HFFc6 (cell line): ENCODE measurements at places on chromosomes 16 and 17. TPM values are rescaled to one million over a fixed set of nuclear protein-coding genes. Genes with fewer than 3 reads are reported as not detected.

Gene SRCIN1
- 0.18 TPM in 1 of 3 replicates, not detected in the others for total RNA-seq

GRCh38 chr17:63434951-63435571 lies 11.0 kb downstream of the CYB561 start:
- H3K36me3 ChIP-seq: peaks cover 24% of the 10 kb centered on the region
- peaks cover 54% of the 10 kb centered on the region for H3K4me1 ChIP-seq
- H3K4me3 ChIP-seq: peak overlapping the region; percentile 76; the same call in 1 of the 2 replicates
- peaks cover 25% of the 10 kb centered on the region for H3K27me3 ChIP-seq
- peak overlapping the region; percentile 97; the same call in 1 of the 2 replicates for H3K27ac ChIP-seq

Gene TEX19
- total RNA-seq: 0.10 TPM in 1 of 3 replicates, not detected in the others

Gene CLDN6
- total RNA-seq: not detected in 3 replicates

DNA sequence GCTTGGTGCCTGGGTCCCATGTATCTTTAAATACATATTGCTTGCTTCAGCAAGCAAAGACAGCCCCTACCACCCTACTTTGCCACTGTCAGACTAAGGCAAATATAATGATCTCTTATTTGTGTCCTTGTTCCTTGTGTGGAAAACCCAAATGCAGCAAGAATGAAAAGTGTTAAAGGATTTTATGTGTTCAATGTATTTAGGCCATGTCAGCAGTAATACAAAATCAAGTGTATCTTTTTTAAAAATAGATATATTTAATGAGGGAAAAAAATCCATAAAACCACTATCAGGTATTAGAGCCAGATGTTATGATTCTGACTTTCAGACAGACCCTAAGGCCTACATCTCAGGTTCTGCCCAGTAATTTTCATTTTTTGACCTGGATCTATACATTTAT lies 374.5 kb downstream of the SEC14L1 start:
- DNase-seq: no peak
- peaks cover 13% of the 10 kb centered on the region for H3K36me3 ChIP-seq
- H3K27me3 ChIP-seq: peaks cover 2% of the 10 kb centered on the region; the same call in 1 of the 2 replicates
- no peak overlapping the region for H3K4me3 ChIP-seq
- peaks cover 18% of the 10 kb centered on the region for H3K4me1 ChIP-seq

Gene CCL2
- total RNA-seq: 23.2 and 66.8 TPM in 2 replicates

- H3K4me1 ChIP-seq: peaks cover 6% of the 10 kb centered on the region; the same call in 1 of the 2 replicates
- DNase-seq: no peak
- H3K27me3 ChIP-seq: peaks cover 6% of the 10 kb centered on the region
Measured at GRCh38 chr16:81899601-81900000, 111.7 kb downstream of the SDR42E1 start.

Gene PPL
- total RNA-seq: 0.03 to 0.05 TPM in 2 of 3 replicates, not detected in the other

Gene CES5A
- not detected in 2 replicates for total RNA-seq

- peaks cover 2% of the 10 kb centered on the region for H3K27me3 ChIP-seq
- H3K36me3 ChIP-seq: peaks cover 3% of the 10 kb centered on the region; the same call in 1 of the 2 replicates
- H3K27ac ChIP-seq: no peak overlapping the region
- DNase-seq: no peak
- H3K4me3 ChIP-seq: no peak overlapping the region
- H3K4me1 ChIP-seq: peaks cover 58% of the 10 kb centered on the region
Measured at GRCh38 chr16:69538808-69539207, 27.0 kb upstream of the NFAT5 start.

GRCh38 chr16:84768061-84768807 lies 51.6 kb upstream of the CRISPLD2 start:
- no peaks in the 10 kb centered on the region for H3K4me1 ChIP-seq
- H3K27ac ChIP-seq: peak overlapping the region; percentile 29
- H3K36me3 ChIP-seq: peaks cover 53% of the 10 kb centered on the region
- no peak overlapping the region for H3K4me3 ChIP-seq
- no peaks in the 10 kb centered on the region for H3K27me3 ChIP-seq

DNA sequence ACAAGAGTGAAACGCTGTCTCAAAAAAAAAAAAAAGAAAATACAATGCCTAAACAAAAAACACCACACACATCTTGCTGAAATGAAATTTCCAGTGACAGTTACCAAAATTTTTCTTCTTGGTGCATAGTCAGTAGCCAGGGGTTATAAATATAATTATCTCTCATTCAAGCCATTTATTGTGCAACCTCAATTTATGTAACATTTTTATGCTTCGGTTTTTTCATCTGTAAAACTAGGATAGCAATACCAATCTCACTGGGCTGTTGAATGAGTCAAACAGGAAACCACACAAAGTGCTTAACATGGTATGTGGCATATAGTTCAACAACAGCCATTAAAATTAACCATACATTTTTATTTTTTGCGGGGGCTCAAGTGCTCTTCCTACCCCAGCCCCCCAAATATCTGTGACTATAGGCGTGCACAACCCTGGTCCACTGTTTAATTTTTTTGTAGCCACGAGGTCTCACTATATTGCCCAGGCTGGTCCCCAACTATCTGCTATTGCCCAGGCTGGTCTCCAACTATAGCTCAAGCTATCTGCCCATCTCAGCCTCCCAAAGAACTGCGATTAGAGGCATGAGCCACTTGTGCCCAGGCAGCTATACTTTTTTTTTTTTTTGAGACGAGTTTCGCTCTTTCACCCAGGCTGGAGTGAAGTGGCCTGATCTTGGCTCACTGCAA lies 2.6 kb downstream of the COG4 start:
- H3K36me3 ChIP-seq: peaks cover 32% of the 10 kb centered on the region
- peak; percentile 76 for DNase-seq
- H3K4me1 ChIP-seq: peaks cover 34% of the 10 kb centered on the region
- peaks cover 10% of the 10 kb centered on the region for H3K27me3 ChIP-seq
- peak overlapping the region; percentile 25; the same call in 1 of the 2 replicates for H3K4me3 ChIP-seq
- H3K27ac ChIP-seq: peak overlapping the region; percentile 66

Gene TBC1D3B
- 0.75 to 1.5 TPM (median 1.2 TPM) in 3 replicates for total RNA-seq

- peak overlapping the region; percentile 44 for H3K27ac ChIP-seq
- DNase-seq: peak; percentile 32
- H3K36me3 ChIP-seq: no peaks in the 10 kb centered on the region
- peaks cover 4% of the 10 kb centered on the region; the same call in 1 of the 2 replicates for H3K27me3 ChIP-seq
Measured at GRCh38 chr16:46743232-46743719, 4.9 kb downstream of the MYLK3 start.

GRCh38 chr17:61026818-61027217 lies 349.2 kb downstream of the BCAS3 start:
- H3K36me3 ChIP-seq: no peaks in the 10 kb centered on the region
- H3K4me1 ChIP-seq: no peaks in the 10 kb centered on the region
- H3K4me3 ChIP-seq: no peak overlapping the region
- DNase-seq: no peak

Gene KRT37
- total RNA-seq: not detected in 3 replicates

Gene MAPK7
- 20.9 and 24.4 TPM in 2 replicates for total RNA-seq

DNA sequence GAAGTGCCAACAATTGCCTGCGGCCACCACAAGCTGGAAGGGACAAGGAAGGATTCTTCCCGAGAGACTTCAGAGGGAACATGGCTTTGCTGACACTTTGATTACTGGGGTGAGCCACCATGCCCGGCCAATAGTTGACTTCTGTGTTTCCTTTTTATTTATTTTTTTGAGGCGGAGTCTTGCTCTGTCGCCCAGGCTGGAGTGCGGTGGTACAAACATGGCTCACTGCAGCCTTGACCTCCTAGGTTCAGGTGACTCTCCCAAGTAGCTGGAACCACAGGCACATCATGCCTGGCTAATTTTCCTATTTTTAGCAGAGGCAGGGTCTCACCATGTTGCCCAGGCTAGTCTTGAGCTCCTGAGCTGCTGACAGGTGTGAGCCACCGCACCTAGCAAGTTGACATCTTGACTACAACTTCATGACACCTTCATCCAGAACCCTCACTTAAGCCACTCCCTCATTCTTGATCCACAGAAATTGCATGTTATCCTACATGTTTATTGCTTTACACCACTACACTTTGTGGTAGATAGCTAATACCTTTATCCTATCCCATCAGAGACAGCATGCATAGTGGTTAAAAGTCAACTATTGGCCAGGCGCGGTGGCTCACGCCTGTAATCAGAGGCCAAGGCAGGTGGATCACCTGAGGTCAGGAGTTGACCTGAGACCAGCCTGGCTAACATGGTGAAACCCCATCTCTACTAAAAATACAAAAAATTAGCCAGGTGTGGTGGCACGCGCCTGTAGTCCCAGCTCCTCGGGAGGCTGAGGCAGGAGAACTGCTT lies 16.1 kb upstream of the GPRC5C start:
- no peaks in the 10 kb centered on the region for H3K4me1 ChIP-seq
- H3K36me3 ChIP-seq: peaks cover 6% of the 10 kb centered on the region; the same call in 1 of the 2 replicates
- H3K4me3 ChIP-seq: no peak overlapping the region
- no peak for DNase-seq
- peaks cover 2% of the 10 kb centered on the region; the same call in 1 of the 2 replicates for H3K27me3 ChIP-seq

Gene PITPNM3
- total RNA-seq: 0.97 to 1.2 TPM (median 1.00 TPM) in 3 replicates

DNA sequence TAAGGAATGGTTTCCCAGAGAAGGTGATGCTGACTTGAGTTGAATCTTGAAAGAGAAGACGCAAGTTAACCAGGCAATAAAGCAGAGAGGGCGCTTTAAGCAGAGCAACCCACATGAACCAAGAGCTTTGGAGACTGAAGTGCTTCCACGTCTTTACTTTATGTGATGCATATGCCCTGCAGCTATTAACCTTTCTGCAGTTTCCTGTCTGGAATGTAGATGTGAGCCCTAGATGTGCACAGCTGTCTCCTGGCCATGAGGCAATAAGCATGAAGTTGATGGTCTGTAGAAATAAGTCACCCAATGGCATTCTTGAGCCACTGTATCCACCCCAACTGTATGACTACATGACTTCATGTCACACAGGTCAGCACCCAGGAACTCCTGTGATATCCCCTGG lies 5.7 kb upstream of the CHST4 start:
- H3K27me3 ChIP-seq: peaks cover 19% of the 10 kb centered on the region
- H3K4me1 ChIP-seq: peaks cover 4% of the 10 kb centered on the region; the same call in 1 of the 2 replicates
- H3K4me3 ChIP-seq: no peak overlapping the region
- no peak overlapping the region for H3K27ac ChIP-seq
- H3K36me3 ChIP-seq: no peaks in the 10 kb centered on the region
- no peak for DNase-seq

DNA sequence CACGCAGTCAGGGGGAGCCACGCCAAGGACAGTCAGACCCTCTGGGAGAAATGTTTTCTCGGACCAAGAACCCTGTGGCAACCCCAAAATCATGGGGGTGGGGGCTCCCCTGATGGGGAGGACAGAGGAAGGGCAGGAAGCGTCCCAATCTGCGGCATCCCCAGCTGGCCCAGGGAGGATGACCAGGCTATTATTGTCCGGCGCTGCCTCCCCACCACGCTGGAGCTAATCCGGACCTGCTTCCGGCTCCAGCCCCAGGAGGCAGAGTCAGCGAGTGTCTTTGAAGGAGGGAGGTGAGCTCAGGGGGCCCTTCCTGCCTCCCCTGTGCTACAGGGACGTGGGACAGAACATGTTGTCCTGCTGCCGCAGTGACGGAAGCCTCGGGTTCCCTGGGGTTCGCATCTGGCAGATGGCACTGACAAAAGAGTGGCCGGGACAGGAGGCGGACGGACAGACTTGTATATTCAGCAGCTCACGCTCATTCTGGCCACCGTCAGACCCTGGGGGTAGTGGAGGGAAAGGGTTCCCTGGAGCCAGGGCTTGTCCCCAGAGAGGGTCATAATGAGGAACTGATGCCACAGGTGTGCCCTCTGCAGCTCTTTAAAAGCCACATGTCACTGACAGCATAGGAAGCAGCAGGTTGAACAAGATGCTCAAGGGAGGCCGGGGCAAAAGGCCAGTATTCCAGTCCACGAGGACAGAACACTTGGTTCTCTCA lies 54.3 kb upstream of the CDC42EP4 start:
- peaks cover 17% of the 10 kb centered on the region for H3K4me1 ChIP-seq
- H3K27me3 ChIP-seq: peaks cover 32% of the 10 kb centered on the region
- H3K4me3 ChIP-seq: no peak overlapping the region; the same call in 1 of the 2 replicates
- no peak overlapping the region; the same call in 1 of the 2 replicates for H3K27ac ChIP-seq

GRCh38 chr16:2715519-2715918 lies 4.5 kb downstream of the PRSS27 start:
- no peaks in the 10 kb centered on the region for H3K36me3 ChIP-seq
- no peak for DNase-seq
- H3K4me1 ChIP-seq: no peaks in the 10 kb centered on the region
- H3K4me3 ChIP-seq: no peak overlapping the region
- H3K27me3 ChIP-seq: peaks cover 7% of the 10 kb centered on the region

Gene SSTR5
- not detected in 2 replicates for total RNA-seq

GRCh38 chr17:42117397-42118125 lies 3.6 kb downstream of the KAT2A start:
- H3K4me1 ChIP-seq: peaks cover 32% of the 10 kb centered on the region
- DNase-seq: no peak
- no peak overlapping the region for H3K27ac ChIP-seq
- H3K4me3 ChIP-seq: no peak overlapping the region
- peaks cover 9% of the 10 kb centered on the region for H3K36me3 ChIP-seq

Gene PLEKHG4
- total RNA-seq: 6.6 to 13.2 TPM (median 8.5 TPM) in 3 replicates

Gene CDR2L
- 31.0 to 36.9 TPM (median 32.0 TPM) in 3 replicates for total RNA-seq

GRCh38 chr17:1322014-1322428 lies 42.6 kb downstream of the TRARG1 start:
- H3K4me3 ChIP-seq: no peak overlapping the region
- H3K27me3 ChIP-seq: peaks cover 23% of the 10 kb centered on the region
- no peaks in the 10 kb centered on the region for H3K36me3 ChIP-seq
- DNase-seq: no peak

Gene ZNF750
- not detected in 3 replicates for total RNA-seq
